Renal cortex interstitium (tissue), 15 donors: ENCODE measurements at places on chromosomes 1 and 21.

DNA sequence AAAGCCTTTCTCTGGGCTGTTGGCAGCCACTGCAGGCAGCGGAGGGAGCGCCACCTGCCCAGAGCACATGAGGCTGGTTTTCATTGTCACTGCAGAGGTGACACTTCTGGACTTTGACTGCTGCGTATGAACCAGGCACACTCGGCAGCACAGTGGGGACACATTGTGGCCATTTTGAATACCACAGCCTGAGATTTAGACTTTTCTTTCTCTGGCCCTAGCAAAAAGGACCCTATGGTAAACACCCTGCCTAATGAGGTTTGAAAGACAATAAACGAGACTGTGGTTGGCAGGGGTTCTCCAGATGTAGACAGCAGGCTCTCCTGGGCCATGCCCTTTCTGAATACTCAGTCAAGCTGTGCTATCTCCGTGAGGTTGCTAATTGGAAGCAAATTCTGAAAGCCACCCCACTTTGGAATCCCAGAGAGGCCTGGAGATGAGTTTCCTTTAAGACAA lies 12.0 kb upstream of the KCNE2 start:
- peak; percentile 51 for DNase-seq

GRCh38 chr21:31798842-31799704 lies 67.2 kb upstream of the SCAF4 start:
- DNase-seq = no peak

DNA sequence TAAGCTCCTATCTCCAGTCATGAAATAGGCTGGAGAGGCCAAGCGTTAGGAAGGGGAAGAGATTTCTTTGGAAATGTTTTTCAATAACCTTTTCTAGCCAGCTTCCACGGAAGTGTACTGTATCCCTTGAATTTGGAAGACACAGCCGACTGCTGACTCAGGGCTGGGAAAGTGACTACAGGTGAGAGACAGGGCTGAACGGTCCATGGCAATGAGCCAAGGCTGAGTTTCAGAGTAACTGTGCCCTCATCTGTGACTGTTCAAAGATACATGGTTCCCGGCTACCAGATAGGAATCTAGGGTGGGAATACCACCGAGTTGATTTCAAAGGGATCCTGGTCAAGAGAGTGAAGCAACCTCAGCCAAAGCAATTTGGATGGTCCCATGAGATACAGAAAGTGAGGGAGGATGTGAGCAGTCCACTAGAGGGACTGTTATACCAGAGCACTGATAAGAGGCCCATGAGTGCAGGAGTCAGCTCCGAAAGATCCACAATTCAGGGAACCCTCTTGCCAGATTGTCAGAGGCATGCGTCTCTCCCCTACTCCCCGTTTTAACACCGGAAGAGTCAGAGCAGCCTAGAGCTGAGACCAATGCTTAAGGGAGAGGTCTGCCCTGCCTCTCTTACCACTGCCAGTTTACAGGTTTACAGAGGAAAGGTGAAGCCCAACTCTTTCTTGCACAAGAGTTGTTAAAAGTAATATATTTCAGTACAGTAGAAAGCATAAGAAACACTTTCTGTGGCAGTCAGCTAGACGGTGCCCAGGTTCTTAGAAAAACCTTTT lies 3.2 kb upstream of the KRTAP19-8 start:
- no peak for DNase-seq

GRCh38 chr1:27106561-27107323 lies 48.2 kb downstream of the SLC9A1 start:
- no peak for DNase-seq

DNA sequence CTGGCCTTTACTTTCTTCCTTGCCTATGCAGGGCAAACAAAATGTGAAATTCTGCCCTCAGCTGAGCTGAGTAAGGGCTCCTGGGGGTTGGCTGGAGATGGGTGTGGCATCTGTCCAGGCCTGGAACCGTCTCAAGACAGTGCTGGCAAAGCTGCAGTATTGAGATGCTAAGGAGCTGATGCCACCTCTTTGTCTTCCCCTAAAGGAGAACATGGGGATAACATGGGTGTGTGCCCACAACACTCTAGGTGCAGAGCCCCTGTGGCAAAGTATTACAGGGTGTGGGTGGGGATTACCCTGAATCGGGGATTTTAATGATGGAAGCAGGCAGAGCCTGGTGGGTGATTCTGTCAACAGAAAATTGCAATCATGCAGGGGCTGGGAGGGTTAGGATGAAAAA lies 2.5 kb upstream of the ST3GAL3 start:
- no peak for DNase-seq

- no peak for DNase-seq
Measured at GRCh38 chr1:100530880-100531487, 7.0 kb upstream of the GPR88 start.

DNA sequence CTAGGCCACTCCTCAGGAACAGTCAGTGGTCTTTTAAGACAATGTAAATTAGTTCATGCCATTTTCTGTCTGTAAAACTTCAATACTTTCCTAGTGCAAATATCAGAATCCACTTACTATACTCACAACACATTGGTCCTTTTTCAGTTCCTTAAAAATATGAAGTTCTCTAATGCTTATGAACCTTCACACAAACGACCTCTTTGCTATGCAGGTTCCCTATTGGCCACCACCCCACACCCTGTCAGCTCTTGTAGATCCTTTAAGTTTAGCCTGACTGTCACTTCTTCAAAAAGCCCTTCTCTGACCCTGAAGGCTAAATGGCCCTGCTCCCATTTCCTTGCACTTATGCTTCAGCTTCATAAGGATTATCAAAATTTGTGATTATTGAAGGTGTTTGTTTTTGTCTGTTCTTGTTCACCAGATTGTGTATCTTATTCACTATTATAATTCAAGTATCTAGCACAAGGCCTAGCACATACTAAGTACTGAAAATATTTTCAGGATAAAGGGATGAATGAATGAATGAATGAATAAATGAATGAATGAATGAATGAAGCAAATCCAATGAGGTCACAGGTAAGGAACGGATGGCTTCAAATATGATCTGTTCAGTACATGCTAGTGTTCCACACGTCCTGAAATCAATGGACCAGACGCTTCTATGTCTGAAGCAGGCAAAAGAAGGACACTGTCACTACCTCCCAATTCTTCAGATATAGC lies 373.9 kb downstream of the VAV3 start:
- no peak for DNase-seq

- DNase-seq = no peak
Measured at GRCh38 chr1:24963943-24964693, 34.0 kb upstream of the RUNX3 start.
